ENCODE measurements at places on chromosomes 12 and 14.
A peak's percentile ranks its signal among the peaks of the same experiment; 100 is the strongest.

DNA sequence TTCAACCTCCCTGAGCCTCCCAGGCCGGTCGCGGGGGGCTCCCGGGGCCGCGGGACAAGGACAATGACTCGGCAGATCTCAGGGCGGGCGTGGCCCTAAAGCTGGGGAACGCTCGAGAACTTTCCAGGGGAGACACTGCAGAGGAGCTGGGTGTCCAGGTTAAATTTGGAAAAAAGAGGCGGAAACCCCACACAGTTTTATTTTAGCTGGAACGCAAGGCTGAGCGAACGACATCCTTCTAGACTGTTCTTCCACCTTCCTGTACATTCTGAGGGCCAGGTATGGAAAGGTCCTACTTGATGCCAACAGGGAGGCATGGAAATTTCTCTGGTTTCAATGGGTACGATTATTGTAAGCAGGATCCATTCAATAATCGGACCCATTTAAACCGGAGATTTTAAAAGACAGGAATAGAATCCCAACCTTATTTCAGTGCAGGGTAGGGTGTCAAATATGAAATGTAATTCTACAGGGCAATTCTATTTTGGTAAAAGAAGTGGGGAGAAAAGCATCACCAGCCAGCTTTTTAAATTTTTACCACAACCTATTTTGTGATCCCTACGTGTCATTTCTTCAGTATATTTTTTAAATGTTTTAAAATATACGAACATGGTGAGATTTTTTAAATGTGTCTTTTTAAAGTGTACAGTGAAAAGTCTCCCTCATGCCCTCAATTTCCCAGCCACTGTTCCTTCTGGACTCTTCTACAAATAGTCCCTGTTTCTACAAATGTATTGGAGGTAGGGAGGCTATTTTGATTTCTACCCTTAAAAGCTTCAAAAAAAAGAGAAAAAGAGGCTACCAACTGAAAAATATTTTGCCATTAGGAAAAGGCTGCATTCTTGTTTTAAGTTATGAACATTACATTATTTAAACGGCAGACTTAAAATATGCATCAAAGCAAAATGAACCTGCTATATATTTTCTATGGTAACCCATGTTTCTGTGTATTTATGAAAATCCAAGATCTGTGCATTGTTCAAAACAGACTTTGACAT is 1.1 kb upstream of the UBC start:
- peak; percentile 54 for DNase-seq

GRCh38 chr12:57233357-57234232 is 4.1 kb downstream of the SHMT2 start:
- no peak for DNase-seq

- DNase-seq = no peak
Measured at GRCh38 chr12:56900583-56900982, 33.6 kb downstream of the SDR9C7 start.

DNA sequence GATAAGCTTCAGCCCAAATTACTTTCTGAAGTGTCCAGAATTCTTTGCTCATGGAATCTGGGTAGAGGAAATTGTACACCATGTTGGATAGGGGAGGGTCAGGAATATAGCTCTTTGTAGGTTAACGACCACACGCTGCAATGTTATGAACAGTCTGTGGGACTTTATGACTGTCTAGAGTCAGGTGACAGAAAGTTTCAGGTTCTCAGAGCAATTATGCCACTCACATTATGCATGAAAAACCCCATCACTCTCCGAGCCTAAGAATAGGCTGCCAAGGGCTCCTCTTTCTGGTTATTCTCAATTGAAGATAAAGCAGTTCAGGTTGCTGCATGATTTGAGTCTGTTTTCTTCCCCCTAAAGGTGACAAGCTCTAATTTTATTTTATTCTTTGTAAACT is 430.9 kb downstream of the ATP23 start:
- no peak for DNase-seq

DNA sequence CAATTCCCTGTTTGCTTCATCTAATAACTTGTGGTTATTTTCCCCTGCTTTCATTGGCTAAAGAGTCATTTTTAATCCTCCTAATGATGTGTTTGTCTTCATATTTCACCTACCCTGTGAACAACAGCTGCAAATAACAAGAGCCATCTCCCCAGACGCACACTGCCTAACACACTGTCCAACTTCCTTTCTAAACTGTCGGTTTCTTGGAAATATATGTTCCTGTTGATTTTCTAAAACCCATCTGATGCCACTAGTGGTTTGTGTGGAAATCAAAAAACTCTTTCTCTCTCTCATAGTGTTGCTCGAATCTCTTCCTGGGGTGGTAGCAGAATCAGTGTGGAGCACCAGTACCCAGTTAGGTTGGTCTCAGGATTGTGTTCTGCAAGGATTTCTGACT is 226.9 kb downstream of the EPS8 start:
- DNase-seq = peak; percentile 76

DNA sequence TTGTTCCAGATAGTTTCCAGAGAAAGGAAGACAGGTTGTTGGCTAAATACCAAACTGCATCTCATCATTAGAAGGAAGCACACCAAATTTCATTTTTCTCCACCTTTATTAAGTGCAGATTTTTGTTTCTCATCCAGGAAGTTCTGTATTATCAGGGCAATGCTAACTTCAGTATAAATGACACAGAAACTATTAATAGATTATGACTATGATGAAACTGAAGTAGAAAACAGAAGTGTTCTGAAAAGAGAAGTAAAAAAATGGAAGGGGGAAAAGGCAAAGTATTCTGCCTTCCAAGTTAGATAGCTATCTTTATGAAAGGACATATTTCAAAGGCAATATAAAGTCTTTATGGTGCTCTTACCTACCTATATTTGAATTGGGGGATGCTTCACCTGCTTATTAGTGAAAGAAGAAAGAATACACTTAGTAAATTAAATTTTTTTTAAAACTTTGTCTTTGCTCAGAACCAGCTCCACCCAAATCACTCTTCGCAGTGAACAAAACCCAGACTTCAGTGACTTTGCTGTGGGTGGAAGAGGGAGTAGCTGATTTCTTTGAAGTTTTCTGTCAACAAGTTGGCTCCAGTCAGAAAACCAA is 223.9 kb downstream of the PTPRO start:
- no peak for DNase-seq

- DNase-seq = no peak
Measured at GRCh38 chr12:82605115-82605514, 81.6 kb upstream of the TMTC2 start.

GRCh38 chr12:64237382-64237781 is 15.3 kb upstream of the KICS2 start:
- no peak for DNase-seq

- no peak for DNase-seq
Measured at GRCh38 chr12:80713419-80713818, 3.3 kb upstream of the MYF5 start.

GRCh38 chr14:99006276-99006675 is 265.7 kb downstream of the BCL11B start:
- no peak for DNase-seq

GRCh38 chr12:130424858-130425697 is 87.4 kb downstream of the PIWIL1 start:
- DNase-seq = no peak

GRCh38 chr12:42910656-42911055 is 321.1 kb upstream of the PRICKLE1 start:
- DNase-seq = no peak

- DNase-seq = no peak
Measured at GRCh38 chr12:43177276-43177675, 374.7 kb downstream of the ADAMTS20 start.

DNA sequence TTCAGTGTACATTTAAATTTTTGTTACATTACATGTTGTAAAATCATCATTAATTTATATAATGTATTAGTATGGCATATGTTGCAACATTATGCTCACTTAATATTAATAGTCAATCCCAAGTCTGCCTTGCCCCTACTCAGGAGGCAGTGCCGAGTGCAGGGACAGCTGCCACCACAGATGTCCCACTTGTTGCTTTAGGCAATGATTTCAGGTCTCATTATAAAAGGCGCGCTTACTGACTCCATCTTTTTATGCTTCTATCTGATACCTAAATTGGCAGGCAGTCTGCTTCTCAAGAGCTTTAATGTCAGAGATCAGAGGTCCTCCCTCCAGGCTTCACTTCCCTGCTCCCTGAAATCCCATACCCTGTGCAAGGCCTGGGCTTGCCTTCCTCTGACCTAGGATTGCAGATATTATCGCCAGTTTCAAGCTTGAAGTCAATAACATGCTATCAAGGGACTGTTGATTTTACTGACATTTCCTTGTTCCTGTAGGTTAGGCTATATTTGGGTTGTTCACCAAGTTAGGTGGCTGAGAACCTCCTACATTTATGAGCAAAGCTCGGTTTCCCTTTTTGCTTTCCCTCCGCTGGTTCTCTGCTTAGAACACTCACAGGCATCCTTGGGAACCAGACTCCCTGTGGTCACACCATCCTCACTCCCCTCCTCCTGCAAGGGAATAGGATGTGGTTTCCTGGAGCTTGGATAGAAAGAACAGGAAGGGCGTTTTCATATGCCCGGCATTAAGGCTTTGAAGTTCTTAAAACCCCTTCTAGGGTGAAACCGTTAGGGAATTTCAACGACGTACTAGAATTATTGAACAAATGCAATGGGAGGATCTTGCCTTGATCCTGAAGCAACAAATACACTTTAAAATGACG is 208.4 kb upstream of the FKBP4 start:
- DNase-seq = no peak

DNA sequence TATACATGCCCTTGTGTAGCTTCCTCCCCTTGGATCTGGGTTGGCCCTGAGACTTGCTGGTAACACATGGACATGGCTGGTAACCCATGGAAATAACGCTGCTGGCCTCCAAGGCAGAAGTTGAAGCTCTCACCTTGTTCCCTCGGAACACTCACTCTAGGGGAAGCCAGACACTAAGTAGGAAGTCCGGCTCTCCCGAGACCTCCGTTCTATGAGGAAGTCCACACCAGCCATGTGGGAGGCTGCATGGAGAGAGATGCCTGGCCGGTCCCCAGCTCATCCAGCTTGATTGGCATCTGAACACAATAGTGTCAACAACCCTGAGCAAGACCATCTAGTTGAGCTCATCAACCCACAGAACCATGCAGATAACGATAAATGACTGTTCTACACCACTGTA is 39.7 kb upstream of the VRK1 start:
- DNase-seq = no peak

- DNase-seq = peak; percentile 98
Measured at GRCh38 chr12:48851883-48852733, at the start of gene DDX23. TSS of gene DDX23 (minus strand) at chr12:48852163. CDS start at chr12:48845782, 6,381 bp downstream.

GRCh38 chr12:84599539-84599938 is 313.1 kb downstream of the SLC6A15 start:
- DNase-seq = no peak

DNA sequence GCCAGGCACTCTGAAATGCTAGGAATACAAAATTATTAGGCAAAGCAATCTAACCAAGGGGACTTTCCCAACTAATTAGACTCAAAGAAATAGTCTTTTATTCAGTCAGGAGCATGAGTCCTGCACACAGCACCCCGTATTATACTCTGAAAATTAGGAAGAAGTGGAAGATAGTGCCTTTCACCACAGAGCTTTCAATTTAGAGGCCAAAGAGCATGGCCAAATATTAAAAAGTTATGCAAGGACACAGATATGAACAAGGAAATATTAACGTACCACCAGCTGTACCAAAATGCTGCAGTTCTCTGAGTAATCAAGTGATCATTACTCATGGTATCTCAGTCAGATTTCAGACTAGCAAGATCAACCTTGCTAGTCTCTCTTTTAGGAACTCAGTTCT is 22.6 kb upstream of the MDM2 start:
- DNase-seq = no peak

GRCh38 chr12:132807295-132808092 is 21.2 kb downstream of the GOLGA3 start:
- DNase-seq = no peak

GRCh38 chr12:93759512-93760081 is 82.4 kb downstream of the CRADD start:
- DNase-seq = no peak

- no peak for DNase-seq
Measured at GRCh38 chr12:119668324-119668841, 450 bp downstream of the PRKAB1 start.

DNA sequence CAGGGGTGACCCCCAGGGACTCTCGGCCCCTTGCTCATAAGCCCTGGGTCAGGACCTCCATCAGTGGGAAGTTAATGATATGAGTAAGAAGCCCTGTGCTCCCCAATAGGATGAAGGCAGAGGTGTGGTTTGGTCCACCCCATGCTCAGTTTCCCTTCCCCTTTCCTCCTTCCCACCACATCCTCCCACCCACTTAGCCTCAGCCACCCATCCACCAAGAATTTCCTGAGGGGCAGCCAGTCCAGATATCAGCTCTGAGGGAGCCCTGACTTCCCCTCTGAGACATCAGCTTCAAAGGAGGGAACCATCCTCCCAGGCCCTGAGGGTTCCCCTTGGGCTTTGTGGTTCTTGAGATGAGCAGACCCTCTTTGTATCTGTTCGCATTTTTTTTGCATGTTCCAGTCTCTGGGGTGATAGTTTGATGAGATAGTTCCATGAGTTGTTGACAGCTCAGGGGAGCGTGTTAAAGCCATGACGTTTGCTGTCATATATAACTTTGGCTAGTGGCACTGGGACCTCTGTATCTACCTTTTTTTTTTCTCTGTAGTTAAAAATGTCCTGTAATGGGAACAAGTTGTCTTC is 71.2 kb downstream of the LGMN start:
- peak; percentile 62 for DNase-seq

DNA sequence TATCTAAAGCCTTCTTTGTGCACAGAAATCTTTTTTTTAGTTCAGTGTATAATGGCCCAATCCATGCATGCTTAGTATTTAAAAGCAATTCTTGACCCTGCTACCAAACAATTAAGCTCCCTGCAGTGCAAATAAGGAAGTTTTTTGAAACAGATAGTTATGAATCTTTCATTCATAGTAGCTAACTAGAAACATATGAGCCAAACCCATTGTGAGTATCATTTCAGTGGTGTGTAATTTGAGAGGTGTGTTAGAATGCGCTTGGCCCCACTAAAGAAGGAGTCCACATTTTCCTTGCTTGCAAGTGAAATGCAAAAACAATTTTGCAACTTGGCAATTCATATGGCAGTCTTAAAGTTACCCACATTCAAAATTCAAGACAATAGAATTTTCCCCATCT is 14.4 kb downstream of the EPS8 start:
- no peak for DNase-seq

DNA sequence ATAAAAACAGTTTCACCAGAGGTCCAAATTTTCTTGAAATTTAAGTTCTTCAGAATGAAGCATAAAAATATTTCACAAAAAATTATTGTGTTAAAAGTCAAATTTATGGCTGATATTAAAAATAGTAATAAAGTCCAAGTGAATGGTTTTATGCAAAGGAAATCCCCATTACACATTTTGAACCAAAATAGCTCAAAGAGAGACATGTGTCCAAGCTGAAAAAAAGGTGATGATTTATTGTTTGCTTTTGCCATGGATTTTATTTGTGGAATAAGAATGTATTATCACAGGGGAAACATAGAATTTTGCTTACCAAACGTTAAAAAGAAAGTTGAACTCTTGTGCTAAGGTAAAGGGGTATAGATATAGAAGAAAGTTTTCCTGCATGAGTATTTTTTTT is 4.6 kb downstream of the FOXG1 start:
- no peak for DNase-seq

DNA sequence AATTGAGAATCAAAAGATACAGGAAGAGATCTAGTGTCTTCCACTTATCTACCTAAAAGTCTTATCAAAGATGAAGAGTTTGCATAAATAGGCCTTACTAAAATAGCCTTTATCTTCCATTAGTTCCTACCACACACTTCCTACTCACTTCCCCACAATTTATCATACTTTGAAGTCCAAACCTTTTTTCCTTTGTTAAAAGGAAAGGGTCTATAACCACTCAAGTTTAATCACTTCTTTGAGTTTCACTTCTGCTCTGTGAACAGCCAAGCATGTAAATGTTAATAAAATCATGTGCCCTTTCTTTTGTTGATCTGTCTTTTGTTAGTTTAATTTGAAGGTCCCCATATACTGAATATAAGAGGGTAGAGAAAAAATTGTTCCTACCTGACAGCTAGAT is 114.5 kb downstream of the PHLDA1 start:
- no peak for DNase-seq
